Activated CD8-positive, alpha-beta memory T cell treated with anti-CD3 and anti-CD28 coated beads, Interleukin-2, amount 10 ng/mL, durations not matched to agents 7 days and 5 days (primary cell): ENCODE measurements at places on chromosomes 6 and 20.

DNA sequence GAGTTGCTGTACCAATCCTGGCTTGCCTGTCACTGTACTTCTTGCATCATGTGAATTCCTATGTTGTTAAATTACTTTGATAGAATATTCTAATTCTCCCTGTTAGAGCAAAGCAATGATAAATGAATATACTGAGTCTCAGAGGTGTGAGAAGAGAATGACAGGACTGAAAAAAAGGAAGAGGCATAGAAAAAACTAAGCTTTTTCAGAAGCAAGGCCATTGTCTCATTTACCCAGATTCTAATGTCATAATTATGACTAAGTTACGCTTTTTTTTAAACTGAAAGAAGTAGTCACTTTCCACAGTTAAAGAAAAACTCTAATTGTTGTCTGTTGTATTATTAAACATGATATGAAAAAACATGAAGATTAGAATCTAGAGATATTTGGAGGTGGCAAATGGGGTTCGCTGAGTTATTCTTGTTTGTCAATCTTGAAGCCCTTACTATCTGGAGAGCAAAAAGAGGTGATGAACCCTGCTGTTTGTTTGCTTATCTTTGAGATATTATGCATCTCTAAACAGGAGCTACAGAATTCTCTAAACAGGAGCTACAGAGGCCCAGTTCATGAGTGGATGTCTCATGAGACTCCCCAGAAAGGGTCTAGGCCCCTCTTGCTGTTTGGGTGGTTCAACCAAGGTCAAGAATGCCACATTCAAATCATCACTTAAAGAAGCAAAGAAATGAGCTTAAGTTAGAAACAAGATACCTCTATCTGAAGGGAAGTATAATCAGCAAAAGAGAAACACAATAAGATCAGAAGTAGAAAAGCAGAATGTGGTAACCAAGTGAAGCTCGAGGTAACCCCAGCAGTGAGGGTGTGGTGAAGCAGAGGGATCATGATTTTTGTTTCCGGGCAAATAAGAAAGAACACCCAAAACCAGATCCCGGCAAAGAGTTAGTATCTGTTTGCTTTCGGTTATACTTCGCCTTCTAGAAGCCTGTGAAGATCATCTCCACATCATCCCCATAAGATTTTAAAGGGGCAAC lies 33.3 kb upstream of the THEMIS start:
- H3K36me3 ChIP-seq, result peaks cover 37% of the 10 kb centered on the region
- peak; percentile 88 for DNase-seq
- H3K4me3 ChIP-seq, result peak overlapping the region; percentile 71
- no peaks in the 10 kb centered on the region for H3K27me3 ChIP-seq
- peaks cover 58% of the 10 kb centered on the region for H3K4me1 ChIP-seq

- H3K4me1 ChIP-seq, result peaks cover 7% of the 10 kb centered on the region
- H3K27ac ChIP-seq, result no peak overlapping the region
- H3K36me3 ChIP-seq, result peaks cover 1% of the 10 kb centered on the region
- DNase-seq, result no peak
These were observed 260.0 kb upstream of the SUPT3H start for GRCh38 chr6:45637611-45638257.

DNA sequence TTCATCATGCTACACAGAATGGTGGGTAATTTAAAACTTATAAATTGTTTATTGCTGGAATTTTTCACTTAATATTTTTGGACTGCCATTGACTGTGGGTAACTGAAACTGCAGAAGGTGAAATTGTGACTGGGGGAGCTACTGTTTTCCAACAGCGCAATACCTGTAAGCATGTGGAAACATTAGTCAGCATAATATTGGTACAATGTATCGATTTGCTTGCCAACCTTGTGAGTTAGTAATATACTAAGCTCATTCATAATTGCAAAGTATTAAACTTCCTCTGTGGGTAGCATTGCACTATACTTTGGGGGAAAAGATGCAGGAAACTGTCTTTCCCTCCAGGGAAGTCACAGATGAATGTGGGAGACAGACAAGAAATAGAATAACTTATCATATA lies 766.5 kb downstream of the HDGFL1 start:
- H3K4me1 ChIP-seq, result no peaks in the 10 kb centered on the region
- no peaks in the 10 kb centered on the region for H3K27me3 ChIP-seq
- no peak overlapping the region for H3K27ac ChIP-seq
- DNase-seq, result no peak
- no peak overlapping the region for H3K4me3 ChIP-seq

- H3K27me3 ChIP-seq, result no peaks in the 10 kb centered on the region
- peaks cover 5% of the 10 kb centered on the region for H3K36me3 ChIP-seq
These were observed 1.5 kb downstream of the FAM50B start for GRCh38 chr6:3850451-3851203.

- H3K36me3 ChIP-seq, result no peaks in the 10 kb centered on the region
- H3K27ac ChIP-seq, result no peak overlapping the region
- peaks cover 55% of the 10 kb centered on the region for H3K27me3 ChIP-seq
- H3K4me3 ChIP-seq, result no peak overlapping the region
These were observed 2.0 kb downstream of the SEMG2 start for GRCh38 chr20:45223136-45223535.

- no peak overlapping the region for H3K27ac ChIP-seq
- H3K27me3 ChIP-seq, result no peaks in the 10 kb centered on the region
- no peaks in the 10 kb centered on the region for H3K4me1 ChIP-seq
- no peak for DNase-seq
- no peak overlapping the region for H3K4me3 ChIP-seq
These were observed 183.3 kb downstream of the NKAIN2 start for GRCh38 chr6:123986938-123987337.

- DNase-seq, result no peak
- H3K4me1 ChIP-seq, result peaks cover 83% of the 10 kb centered on the region
- H3K27ac ChIP-seq, result peak overlapping the region; percentile 70
These were observed 38.9 kb downstream of the HECA start for GRCh38 chr6:139173822-139174221.

GRCh38 chr20:54950304-54950703 lies 474.9 kb downstream of the DOK5 start:
- H3K27me3 ChIP-seq, result no peaks in the 10 kb centered on the region
- no peaks in the 10 kb centered on the region for H3K36me3 ChIP-seq
- H3K4me1 ChIP-seq, result no peaks in the 10 kb centered on the region
- no peak overlapping the region for H3K4me3 ChIP-seq
- no peak overlapping the region for H3K27ac ChIP-seq

GRCh38 chr20:39736434-39737327 lies 774.5 kb downstream of the DHX35 start:
- H3K27me3 ChIP-seq, result no peaks in the 10 kb centered on the region
- H3K4me1 ChIP-seq, result no peaks in the 10 kb centered on the region
- no peak for DNase-seq
- no peak overlapping the region for H3K27ac ChIP-seq

DNA sequence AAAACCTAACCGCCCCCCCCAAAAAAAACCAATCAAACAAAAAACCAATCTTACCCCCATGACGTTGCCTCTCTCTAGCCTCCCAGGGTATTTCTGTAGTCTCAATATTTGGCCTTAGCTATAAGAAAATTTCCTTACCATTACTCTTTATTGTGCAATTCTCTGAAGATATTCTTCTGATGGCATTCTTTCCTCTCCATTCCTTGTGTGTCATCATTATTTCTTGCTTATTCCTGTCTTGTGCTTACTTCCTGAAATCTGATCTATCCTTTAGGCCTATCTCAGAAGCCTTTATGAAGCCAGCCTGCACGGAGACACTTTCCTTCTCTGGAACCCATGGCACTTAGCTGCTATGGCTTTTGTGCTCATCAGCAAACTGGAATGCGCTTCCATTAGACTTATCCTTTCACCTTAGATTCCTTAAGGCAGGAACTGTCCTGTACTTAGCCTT lies 65.9 kb upstream of the DDR1 start:
- no peak overlapping the region for H3K27ac ChIP-seq
- no peak overlapping the region for H3K4me3 ChIP-seq
- peaks cover 70% of the 10 kb centered on the region for H3K4me1 ChIP-seq
- no peaks in the 10 kb centered on the region for H3K27me3 ChIP-seq
- peaks cover 19% of the 10 kb centered on the region for H3K36me3 ChIP-seq

- H3K27ac ChIP-seq, result no peak overlapping the region
- peak; percentile 43 for DNase-seq
- no peaks in the 10 kb centered on the region for H3K27me3 ChIP-seq
- no peaks in the 10 kb centered on the region for H3K4me1 ChIP-seq
- no peaks in the 10 kb centered on the region for H3K36me3 ChIP-seq
These were observed 16.5 kb downstream of the COL20A1 start for GRCh38 chr20:63309261-63310071.
